ENCODE measurements at places on chromosomes 3 and 15.
A peak's percentile ranks its signal among the peaks of the same experiment; 100 is the strongest.

- no peak for DNase-seq
Observed at GRCh38 chr3:32217339-32217738, 21.1 kb upstream of the CMTM8 start.

DNA sequence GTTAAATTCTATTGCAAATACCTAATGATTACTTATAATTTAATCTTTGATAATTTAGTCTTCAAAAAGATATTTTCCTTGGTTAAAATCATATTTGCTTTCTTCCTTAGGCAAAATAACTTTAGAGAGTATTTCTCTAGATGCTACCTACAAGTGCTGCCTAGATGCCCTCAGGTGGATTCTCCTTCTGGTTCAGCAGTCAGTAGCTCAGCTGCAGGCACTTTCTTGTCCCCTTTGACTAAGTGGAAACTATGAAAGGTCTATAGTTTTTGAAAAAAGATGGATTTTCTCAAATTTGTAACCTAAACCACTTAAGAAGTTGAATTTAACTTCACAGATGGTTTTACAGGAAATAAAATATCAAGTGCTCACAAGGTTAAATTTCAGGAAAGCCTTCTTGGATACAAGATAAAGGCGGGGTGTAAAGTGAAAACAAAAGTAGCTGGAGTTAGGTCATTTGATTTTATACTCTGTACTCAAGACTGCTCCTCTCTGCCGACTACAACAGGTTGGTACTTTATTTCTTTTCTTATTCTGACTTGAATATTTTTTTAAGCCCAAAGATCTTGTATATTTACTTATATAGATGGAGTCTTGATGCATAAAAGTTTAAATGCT, at the start of gene ACKR4:
ACKR4 (plus strand) TSS at position 455 of the 618 bp plus-strand sequence. CDS start 3,128 bp downstream, outside the sequence.
- DNase-seq: no peak

DNA sequence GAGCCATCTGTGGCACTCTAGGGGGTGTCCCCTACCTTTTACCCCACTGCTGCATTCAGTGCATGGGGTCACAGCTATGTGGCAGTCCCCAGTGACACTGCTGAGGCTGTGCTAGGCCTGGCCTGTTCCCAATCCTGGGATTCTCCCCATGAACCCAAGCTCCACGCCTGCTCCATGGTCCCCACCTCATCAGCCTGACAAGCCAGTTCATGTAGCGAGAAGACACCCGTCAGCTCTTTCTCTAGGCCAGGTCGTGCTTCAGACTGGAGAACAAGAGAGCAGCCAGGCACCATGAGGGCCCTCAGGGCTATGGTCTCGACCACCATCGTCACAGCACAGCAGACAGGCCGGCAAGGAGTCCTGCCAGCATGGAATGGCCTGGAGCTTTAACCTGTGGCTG, 72.8 kb upstream of the PRR20G start:
- DNase-seq: peak; percentile 65

GRCh38 chr3:123037015-123037375, 9.4 kb upstream of the SEMA5B start:
- no peak for DNase-seq

DNA sequence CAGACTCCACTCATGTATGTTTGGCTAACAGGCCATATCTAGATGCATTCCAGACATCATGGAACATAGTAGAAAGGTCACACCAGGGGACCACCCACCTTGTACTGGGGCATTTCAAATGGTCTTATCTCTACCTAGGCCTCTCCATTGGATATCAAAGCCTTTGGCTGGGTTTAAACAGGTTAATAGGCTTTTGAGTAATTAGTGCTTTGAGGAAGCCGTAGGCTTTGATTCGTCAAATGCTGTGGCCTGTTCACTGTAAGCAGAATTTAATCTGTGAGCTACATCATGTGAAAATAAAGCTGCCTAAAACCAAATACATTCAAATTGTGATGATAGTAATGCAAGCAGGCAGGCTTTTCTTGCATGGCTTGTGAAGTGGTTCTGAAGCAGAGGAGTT, 129.5 kb downstream of the ST8SIA2 start:
- DNase-seq: no peak

GRCh38 chr3:182292591-182292990, 500.7 kb upstream of the ATP11B start:
- DNase-seq: no peak

DNA sequence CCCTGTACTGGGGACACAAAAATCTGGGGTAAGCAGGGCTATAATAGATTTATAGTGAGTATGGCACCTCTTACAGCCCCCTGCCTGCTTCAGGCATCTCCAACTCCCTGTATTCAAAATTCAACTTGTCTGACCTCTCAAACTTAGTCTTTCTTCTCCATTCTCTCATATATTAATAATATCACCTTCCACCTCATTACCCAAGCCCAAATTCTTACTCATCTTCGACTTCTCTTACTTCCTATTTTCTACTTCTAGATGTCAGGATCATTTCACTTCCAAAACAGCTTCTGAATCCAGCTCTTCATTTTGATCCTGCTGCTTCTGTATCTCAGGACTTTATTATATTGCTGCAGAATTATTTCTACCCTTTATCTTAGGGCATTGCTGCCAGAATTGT, 290.7 kb downstream of the CHST2 start:
- no peak for DNase-seq

- DNase-seq: no peak
Observed at GRCh38 chr3:52374173-52374572, 58.1 kb downstream of the DNAH1 start.

- no peak for DNase-seq
Observed at GRCh38 chr3:194481103-194481502, 5.7 kb downstream of the ATP13A3 start.

- DNase-seq: no peak
Observed at GRCh38 chr15:92277776-92278175, 115.9 kb upstream of the ST8SIA2 start.

GRCh38 chr3:16494814-16495431, 18.6 kb downstream of the RFTN1 start:
- no peak for DNase-seq

GRCh38 chr3:132854856-132855535, 132.8 kb upstream of the NPHP3 start:
- no peak for DNase-seq

- DNase-seq: no peak
Observed at GRCh38 chr3:88595026-88595425, 445.3 kb downstream of the C3orf38 start.

DNA sequence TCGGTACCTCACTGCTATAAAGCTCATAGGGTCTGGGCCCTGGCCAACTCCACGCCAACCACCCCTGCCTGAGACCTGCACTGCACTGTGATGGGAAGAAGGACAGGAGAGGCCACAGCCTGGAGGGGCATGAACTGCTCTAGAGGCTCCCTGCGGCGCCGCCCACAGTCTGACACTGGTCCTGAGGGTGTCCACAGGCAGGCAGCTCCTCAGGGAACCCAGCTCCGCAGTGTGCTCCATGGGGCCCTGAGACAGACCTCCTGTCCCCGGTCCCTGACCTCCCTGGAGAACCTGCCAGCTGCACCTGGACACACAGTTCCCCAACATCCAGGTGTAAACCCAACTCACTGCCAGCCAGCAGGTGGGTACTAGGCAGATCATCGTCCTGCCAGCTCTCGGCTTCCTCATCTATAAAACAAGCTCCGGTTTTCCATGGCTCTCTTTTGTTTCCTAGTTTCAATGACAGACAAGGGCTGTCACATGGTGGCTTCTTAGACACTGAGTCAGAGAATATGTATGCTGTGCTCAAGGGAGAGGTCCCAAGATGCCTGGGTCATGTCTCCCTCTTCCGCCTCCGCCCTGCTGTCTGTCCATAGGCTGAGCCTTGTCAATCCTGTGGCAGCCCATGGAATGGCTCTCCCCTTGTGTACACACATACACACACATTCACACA, 5.1 kb upstream of the HAPLN3 start:
- DNase-seq: no peak

GRCh38 chr15:75648156-75649000, 666 bp downstream of the SNX33 start:
- no peak for DNase-seq

- no peak for DNase-seq
Observed at GRCh38 chr3:174325171-174325570, 534.0 kb upstream of the NAALADL2 start.

GRCh38 chr3:102979682-102980354, 545.0 kb downstream of the ZPLD1 start:
- DNase-seq: peak; percentile 91

DNA sequence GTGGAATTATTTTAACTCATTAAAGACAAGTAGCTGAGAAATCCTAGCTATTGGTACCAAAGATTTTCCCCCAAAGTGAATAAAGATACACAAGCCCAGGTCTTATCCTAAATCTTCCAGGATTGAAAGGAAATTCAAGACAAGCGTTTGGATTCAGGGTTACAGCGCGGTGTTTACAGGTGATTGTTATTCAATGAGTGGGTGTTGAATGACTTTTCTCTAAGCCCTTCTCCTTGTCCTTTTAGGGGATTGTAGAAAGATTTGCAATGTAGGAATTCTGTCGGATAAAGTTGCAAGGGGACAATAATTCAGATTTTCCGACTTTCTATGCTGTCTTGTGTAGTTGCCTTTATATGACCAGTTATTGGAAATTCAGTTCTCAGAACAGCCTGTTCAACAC, 57.2 kb downstream of the USP13 start:
- no peak for DNase-seq

DNA sequence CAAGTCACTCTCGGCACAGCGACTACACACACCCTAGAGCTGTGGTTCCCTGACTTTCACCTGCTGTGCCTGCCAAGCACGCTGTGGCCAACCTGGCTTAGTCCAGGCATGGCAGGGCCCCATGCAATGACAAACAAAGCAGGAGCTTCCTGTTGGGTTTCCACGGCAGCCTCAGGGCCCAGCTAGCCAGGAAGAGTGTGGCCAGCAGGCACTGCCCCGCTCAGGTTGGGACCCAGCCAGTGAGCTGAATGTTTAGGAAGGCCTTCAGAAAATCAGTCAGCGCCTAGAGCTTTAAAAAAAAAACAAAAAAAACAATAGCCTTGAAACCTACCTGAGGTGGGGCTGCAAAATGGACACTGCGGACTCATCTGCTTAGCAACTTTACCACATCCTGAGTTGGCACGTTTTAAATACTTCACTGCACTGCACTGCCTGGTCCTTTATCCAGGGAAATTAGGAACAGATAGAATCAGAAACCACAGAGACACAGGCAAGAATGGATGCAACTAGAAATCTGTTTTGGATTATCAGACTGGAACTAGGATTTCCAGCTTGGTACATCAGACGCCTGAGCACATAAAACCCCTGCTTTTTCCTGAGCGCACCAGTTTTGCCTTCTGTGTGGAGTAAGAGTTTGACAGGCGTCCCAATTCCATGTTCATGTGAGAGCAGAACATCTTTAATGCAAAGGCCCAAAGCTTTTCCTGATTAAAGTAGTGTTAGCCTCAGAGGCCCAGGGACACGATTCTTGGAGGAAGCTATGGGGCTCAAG, 36.2 kb upstream of the LDHAL6B start:
- DNase-seq: peak; percentile 60

GRCh38 chr15:101318147-101318819, 23.2 kb upstream of the SNRPA1 start:
- DNase-seq: peak; percentile 80

DNA sequence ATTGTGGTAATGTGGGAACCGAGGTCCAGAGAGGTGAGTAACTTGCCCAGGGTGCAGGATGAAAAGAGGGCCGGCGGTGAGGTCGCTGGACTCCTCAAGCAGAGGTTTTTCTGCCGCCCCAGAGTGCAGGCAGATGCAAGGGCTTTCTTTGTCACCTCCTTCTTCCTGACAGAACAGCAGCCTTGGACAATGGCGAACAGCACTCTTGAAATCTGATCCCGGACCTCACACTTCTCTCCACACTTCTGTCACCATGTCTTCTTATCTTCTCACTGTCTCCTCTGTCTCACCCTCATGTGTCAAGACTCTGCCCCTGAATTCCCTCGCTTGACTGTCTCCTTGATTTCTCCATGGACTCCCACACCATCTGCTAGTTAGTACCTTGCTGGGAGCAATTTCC, 15.4 kb upstream of the VPS8 start:
- DNase-seq: no peak

DNA sequence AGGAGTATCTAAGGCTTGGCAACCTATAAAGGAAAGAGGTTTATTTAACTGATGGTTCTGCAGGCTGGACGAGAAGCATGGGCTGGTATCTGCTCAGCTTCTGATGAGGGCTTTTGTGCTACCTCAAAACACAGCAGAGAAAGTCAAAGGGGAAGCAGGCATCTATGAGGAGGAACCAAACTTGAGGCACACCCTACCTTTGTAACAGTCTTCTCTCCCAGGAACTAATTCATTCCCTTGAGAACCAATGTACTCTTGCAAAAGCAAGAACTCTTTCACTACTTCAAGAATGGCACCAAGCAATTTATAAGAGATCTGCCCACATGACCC, 109.0 kb downstream of the CGGBP1 start:
- DNase-seq: no peak

DNA sequence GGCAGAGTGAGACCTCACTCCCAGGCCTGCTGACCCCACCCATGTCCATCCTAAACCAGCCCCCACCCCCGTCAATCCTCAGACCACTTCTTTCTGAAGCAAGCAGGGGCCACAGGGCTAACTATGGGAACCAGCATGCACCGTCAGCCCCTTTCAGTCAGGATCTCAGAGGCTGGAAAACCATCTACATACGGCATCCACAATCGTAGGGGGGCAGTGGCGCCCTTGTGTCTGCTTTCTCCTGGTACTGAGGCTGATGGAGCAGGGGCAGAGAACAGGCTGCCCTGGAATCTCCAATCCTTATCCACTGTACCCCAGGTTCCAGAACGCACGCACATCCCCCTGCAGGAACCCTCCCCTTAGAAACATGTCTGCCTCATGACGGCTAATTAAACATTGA, 56.6 kb downstream of the XXYLT1 start:
- peak; percentile 25 for DNase-seq

- DNase-seq: no peak
Observed at GRCh38 chr3:52061121-52061910, 4.9 kb upstream of the DUSP7 start.

DNA sequence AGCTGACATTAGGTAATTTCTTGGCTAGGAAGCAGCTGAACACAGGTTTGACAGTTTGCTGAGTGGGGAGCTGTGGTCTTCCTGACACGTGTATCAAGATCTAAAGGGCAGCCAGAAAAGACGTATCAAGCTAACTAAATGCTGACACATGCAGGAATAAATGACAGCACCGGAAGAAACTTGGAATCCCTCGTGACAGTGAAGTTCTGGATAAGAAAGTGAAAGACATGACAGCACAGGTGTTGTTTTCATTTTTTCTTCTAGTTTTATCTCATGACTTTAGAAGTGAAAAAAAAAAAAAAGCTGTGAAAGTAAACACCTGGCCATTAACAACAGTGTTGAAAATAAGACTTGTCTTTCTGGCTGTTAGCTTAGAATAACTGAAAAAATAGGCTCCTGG, 48.7 kb downstream of the FGF7 start:
- DNase-seq: no peak

Data from lower leg skin (tissue), 4 donors.